ENCODE measurements at places on chromosomes 12 and 14.
A peak's percentile ranks its signal among the peaks of the same experiment; 100 is the strongest.

GRCh38 chr14:85853996-85854526 is 324.1 kb downstream of the FLRT2 start:
- H3K4me1 ChIP-seq: no peaks in the 10 kb centered on the region
- H3K36me3 ChIP-seq: no peaks in the 10 kb centered on the region
- no peaks in the 10 kb centered on the region for H3K27me3 ChIP-seq
- DNase-seq: no peak
- H3K27ac ChIP-seq: no peak overlapping the region
- H3K4me3 ChIP-seq: no peak overlapping the region

DNA sequence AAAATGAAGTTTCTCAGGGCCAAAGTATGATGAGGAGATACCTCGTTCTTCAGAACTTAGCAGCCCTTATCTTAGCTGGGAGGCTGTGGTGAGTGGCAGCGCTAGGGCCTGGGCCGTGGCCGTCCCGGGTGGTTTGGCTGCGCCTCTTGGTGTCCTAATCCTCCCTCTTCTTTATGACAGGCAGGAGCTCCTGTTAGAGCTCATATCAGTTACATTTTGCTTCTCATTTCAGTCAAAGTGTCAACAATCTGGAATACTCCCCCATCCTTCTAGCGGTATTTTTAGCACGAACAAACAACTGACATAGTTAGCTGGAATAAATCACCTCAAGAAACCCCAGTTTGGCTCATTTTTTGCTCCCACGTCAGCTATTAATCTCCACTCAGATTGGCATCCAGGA is 188.8 kb downstream of the TTC7B start:
- H3K4me3 ChIP-seq: no peak overlapping the region
- no peaks in the 10 kb centered on the region for H3K4me1 ChIP-seq
- no peak for DNase-seq
- no peaks in the 10 kb centered on the region for H3K36me3 ChIP-seq
- H3K27me3 ChIP-seq: no peaks in the 10 kb centered on the region

DNA sequence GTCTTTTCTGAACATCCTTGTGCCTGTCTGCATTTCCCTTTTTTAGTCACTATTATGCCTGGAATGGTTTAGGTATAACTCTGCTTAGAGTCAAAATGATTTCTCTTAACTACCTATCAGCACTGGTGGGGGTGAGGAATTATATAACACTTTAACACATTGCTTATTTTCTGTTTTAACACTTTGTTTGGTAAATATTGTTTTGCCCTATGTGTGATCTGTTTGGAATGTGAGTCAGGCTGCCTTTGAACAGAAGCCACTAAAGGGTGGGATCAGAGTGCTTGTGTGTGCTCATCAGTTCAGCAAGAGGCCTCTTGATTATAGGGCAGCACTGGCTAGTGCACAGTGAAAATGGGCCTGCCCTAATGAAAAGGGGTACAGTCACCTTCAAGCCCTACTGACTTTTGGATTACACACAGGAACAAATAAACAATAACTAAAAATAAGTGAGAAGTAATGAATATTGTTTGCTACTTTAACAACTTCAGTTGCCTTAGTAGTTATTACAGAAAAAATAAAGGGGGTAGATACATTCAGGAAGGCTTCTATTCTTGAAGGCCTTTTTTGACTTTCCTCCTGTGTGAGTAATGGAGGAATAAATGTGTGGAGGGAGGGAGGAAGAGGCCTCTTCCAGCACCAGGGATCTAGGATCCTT is 23.2 kb downstream of the NGDN start:
- H3K36me3 ChIP-seq: no peaks in the 10 kb centered on the region
- H3K27me3 ChIP-seq: no peaks in the 10 kb centered on the region
- peaks cover 6% of the 10 kb centered on the region for H3K4me1 ChIP-seq
- H3K27ac ChIP-seq: no peak overlapping the region
- peak; percentile 18 for DNase-seq
- no peak overlapping the region for H3K4me3 ChIP-seq

DNA sequence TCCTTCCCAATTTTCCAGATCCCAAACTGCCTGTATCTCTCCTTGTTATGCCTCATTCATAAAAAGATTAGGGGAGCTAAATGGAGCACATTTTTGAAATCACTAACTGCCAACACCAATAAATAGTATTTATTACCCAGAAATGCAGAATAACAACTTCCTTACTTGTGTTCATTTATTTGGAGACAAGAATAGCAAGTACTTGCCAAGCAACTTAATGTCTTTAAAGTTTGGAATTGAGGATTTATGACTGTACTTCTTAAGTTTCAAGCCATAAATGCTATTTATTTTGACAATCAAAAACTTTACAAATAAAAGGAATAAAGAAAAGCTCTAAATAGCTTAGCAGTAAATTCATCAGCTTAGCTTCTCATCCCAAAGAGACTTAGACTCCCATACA is 626.1 kb upstream of the NOVA1 start:
- H3K27ac ChIP-seq: no peak overlapping the region
- H3K27me3 ChIP-seq: no peaks in the 10 kb centered on the region
- no peak overlapping the region for H3K4me3 ChIP-seq
- no peak for DNase-seq
- H3K36me3 ChIP-seq: no peaks in the 10 kb centered on the region

- H3K27ac ChIP-seq: no peak overlapping the region
- no peak overlapping the region for H3K4me3 ChIP-seq
- no peak for DNase-seq
Observed at GRCh38 chr12:117298191-117298590, 63.2 kb downstream of the NOS1 start.

- no peaks in the 10 kb centered on the region for H3K36me3 ChIP-seq
- H3K4me3 ChIP-seq: no peak overlapping the region
- H3K27ac ChIP-seq: no peak overlapping the region
- peaks cover 10% of the 10 kb centered on the region for H3K4me1 ChIP-seq
- peak; percentile 67 for DNase-seq
Observed at GRCh38 chr12:122891661-122892525, 4.0 kb downstream of the VPS37B start.

DNA sequence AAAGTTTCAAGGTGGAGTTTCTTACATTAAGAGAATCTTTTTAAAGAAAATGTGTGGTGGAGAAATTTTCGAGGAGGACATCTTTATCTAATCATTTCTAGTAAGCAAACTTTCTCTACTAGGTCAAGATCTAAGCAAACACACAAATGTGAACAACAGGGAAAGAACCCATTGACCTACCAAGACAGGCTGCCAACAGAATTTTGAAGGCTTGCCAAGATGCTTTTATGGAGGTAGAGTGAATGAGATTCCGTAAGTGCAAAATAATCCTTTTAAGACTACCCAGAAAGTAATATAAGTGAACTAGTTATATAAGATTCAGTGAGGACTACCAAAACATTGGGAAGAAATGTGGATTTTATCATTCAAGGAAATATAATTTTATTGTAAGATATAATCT is 357.1 kb upstream of the PDE3A start:
- H3K4me3 ChIP-seq: no peak overlapping the region
- no peaks in the 10 kb centered on the region for H3K36me3 ChIP-seq
- H3K27me3 ChIP-seq: no peaks in the 10 kb centered on the region
- no peak for DNase-seq
- no peaks in the 10 kb centered on the region for H3K4me1 ChIP-seq

DNA sequence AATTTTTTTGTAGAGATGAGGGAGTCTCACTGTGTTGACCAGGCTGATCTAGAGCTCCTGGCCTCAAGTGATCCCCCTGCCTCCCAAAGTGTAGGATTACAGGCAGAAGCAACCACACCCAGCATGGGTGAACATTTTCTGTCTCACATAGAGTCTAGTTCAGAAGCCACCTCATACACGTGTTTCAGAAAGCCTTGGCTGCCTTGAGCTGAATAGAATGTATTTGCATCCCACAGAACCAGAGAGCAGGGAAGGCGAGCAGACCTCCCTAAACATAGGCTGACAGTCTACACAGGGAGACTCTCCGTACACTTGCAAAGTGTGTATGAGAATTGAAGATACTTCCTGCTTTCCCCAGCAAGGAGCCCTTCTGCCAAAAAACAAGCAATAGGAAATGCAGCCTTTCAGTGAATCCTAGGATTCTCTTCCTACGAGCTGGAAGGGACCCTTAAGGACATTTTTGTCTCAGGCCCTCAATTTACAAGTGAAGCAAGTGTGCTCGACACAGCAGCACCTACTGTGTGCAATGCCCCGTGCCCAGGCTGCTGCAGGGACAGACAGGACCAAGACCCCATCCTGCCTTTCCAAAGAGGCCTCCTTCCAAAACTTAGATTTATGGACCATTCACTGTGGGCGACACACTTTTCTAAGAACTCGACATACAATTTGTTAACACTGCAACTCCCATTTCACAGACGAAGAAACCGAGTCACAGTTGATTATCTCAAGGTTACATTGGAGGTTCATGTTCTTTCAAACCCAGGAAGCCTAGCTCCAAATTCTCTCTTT is 11.2 kb downstream of the NUAK1 start:
- no peak for DNase-seq
- H3K27ac ChIP-seq: no peak overlapping the region
- no peaks in the 10 kb centered on the region for H3K36me3 ChIP-seq
- peaks cover 30% of the 10 kb centered on the region for H3K4me1 ChIP-seq
- no peaks in the 10 kb centered on the region for H3K27me3 ChIP-seq

GRCh38 chr12:117968151-117968789 is 520 bp downstream of the KSR2 start:
- H3K4me1 ChIP-seq: no peaks in the 10 kb centered on the region
- no peak overlapping the region for H3K27ac ChIP-seq
- H3K27me3 ChIP-seq: peaks cover 8% of the 10 kb centered on the region
- peak overlapping the region; percentile 47 for H3K4me3 ChIP-seq
- DNase-seq: no peak

GRCh38 chr12:54407183-54407905 is 11.7 kb downstream of the ITGA5 start:
- no peak overlapping the region for H3K4me3 ChIP-seq
- peaks cover 46% of the 10 kb centered on the region for H3K36me3 ChIP-seq
- DNase-seq: no peak
- no peak overlapping the region for H3K27ac ChIP-seq
- no peaks in the 10 kb centered on the region for H3K27me3 ChIP-seq

GRCh38 chr12:60174476-60174875 is 578.6 kb downstream of the SLC16A7 start:
- H3K4me1 ChIP-seq: no peaks in the 10 kb centered on the region
- no peaks in the 10 kb centered on the region for H3K27me3 ChIP-seq
- DNase-seq: no peak
- H3K36me3 ChIP-seq: no peaks in the 10 kb centered on the region
- no peak overlapping the region for H3K4me3 ChIP-seq

- H3K4me3 ChIP-seq: no peak overlapping the region
- no peak overlapping the region for H3K27ac ChIP-seq
- H3K36me3 ChIP-seq: no peaks in the 10 kb centered on the region
- no peaks in the 10 kb centered on the region for H3K27me3 ChIP-seq
Observed at GRCh38 chr14:30077946-30078345, 150.3 kb upstream of the PRKD1 start.

DNA sequence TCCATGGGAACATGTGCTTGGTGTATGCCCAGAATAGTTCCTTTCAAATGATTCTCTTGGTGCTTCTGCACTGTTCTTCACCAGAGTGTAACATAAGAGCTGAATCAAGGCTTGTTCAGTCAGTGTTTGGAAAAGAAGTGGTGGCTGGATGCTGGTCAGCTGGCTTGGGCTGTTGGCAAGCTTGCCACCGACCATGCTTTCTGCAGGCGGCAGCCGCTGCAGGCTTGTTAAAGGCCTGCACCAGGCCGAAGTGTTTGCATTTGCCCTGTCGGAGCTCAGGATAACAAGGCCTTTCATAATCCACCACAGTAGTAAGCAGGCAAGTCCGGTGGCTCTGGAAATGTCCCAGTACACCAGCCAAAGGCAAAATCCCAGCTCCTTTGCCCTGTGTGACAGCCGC is 26.9 kb downstream of the DAAM1 start:
- H3K4me3 ChIP-seq: no peak overlapping the region
- no peak overlapping the region for H3K27ac ChIP-seq
- H3K27me3 ChIP-seq: no peaks in the 10 kb centered on the region
- DNase-seq: no peak

GRCh38 chr12:56687223-56688128 is 608 bp downstream of the PTGES3 start:
- no peaks in the 10 kb centered on the region for H3K27me3 ChIP-seq
- no peaks in the 10 kb centered on the region for H3K4me1 ChIP-seq
- no peaks in the 10 kb centered on the region for H3K36me3 ChIP-seq
- peak overlapping the region; percentile 100 for H3K27ac ChIP-seq
- H3K4me3 ChIP-seq: peak overlapping the region; percentile 84

DNA sequence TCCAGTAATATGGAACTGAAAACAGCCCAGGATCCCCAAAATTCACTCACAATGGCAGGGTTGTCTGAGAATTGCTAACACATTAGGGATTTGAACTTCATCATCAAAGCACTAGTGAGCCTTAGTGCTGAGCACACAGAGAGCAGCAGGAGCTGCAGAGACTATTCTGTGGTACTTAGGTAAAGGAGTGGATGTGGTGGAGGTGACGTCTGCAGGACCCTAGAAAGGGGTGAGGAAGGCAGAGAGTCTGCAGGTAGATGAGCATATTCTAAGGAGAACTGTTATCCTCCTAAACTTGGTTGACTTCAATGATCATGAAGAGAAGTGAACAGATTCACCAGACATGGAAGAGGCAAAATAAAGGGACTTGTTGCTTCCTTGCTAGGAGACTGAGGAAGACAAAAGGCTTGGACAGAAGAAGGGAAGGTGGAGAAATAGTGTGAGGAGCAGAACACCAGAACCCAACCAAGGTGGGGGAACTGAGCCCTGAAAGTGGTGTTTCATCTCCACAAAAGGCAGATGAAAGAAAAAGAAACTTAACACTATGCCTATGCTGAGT is 1164.0 kb downstream of the TMEM121 start:
- H3K27me3 ChIP-seq: no peaks in the 10 kb centered on the region
- no peaks in the 10 kb centered on the region for H3K4me1 ChIP-seq
- H3K27ac ChIP-seq: no peak overlapping the region

- no peak for DNase-seq
- no peaks in the 10 kb centered on the region for H3K4me1 ChIP-seq
- no peaks in the 10 kb centered on the region for H3K27me3 ChIP-seq
- no peaks in the 10 kb centered on the region for H3K36me3 ChIP-seq
Observed at GRCh38 chr14:96408608-96409007, 16.7 kb downstream of the AK7 start.

- no peaks in the 10 kb centered on the region for H3K27me3 ChIP-seq
- H3K4me3 ChIP-seq: no peak within 1 kb of the TSS
- DNase-seq: no peak
Observed at GRCh38 chr12:12952036-12952435, at the start of gene GPRC5D. GPRC5D (minus strand) TSS chr12:12952170; CDS start chr12:12950384, 1,786 bp downstream.

GRCh38 chr12:14219156-14219555 is 146.3 kb upstream of the ATF7IP start:
- no peak for DNase-seq
- no peaks in the 10 kb centered on the region for H3K27me3 ChIP-seq
- H3K27ac ChIP-seq: no peak overlapping the region
- H3K4me3 ChIP-seq: no peak overlapping the region
- no peaks in the 10 kb centered on the region for H3K36me3 ChIP-seq

DNA sequence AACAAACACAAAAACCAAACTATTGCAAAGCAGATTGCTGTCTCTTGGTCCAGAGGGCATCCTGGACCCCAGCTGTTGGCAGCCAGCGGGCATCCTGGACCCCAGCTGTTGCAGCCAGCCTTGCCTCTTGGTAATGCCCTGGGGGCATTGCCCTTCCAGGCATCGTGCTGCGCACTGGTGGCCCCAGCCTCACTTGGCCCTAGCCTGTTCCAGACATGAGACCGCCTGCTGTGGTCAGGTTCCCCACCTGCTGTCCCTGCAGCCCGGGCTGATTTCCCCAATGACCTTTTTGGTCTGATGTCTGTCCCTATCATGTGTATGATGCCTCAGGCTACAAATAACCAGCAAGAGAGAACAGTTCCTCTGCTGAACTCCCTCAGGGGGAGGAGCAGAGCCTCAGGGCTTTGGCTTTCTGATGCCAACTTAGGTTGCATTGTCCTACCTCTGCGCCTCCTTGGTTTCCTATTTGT is 20.8 kb downstream of the MLXIP start:
- H3K27ac ChIP-seq: no peak overlapping the region
- DNase-seq: no peak
- no peak overlapping the region for H3K4me3 ChIP-seq
- H3K36me3 ChIP-seq: no peaks in the 10 kb centered on the region
- peaks cover 12% of the 10 kb centered on the region for H3K4me1 ChIP-seq

Data from mesendoderm (in vitro differentiated cells).